Posterior cingulate gyrus (tissue), 11 donors: ENCODE measurements at places on chromosomes 12 and 14.

- DNase-seq: no peak
These were observed 24.4 kb upstream of the RBM19 start for GRCh38 chr12:113990250-113991223.

DNA sequence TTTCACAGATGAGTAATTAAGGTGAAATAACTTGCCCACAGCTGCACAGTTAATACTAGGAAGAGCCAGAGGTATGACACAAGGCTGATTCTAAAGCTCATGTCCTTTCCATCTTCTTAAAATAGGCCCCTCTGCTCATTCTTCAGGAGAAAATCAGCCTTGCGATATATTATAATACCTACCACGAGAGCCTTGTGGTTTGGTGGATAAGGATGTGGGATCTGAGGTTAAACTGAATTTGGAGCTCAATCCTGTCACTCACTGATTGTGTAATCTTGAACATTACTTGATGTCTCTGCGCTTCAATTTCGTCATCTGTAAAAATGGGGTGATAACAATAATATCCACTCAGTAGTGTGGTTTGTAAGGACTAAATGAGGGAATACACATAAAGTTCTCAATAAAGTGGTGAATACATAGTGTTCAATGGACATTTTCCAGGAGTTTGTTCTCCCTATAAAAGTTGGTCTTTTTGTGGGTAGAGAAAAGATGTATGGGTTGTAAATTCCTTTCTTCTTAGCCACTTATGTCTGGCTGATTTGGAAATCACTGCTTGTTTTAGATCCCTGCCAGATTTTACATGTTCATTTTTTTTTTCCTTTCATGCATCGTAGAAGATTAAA, 25.1 kb upstream of the ATP2B1 start:
- DNase-seq: no peak

DNA sequence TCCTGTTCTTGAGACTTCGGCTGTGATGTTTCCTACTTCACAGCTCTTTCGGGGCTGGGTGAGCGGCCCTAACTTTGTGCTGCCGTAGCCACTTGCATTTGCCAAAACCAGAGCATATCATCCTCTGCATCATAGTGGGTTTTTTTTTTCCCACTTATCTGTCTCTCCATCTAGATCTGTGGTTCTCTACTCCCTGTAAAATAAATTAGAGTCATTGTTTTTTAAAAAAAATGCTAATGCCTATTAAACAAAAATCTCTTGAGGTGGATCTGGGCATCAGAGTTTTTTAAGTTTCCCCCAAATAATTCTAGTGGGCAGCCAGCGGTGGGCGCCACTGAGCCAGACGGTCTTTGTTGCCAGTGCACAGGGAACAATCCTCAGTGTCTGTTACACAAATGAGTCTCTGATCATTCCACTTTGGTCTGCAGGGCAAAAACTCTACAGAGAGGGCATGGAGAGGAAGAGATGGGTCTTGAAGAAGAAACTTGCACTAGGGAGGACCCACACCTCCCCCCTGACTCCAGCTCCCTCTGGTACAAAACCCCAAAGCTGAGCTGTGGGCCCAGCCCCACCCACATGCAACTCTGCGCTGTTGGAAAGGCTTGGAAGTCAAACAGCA, 62.4 kb upstream of the BCL2L14 start:
- DNase-seq: no peak

GRCh38 chr12:131975228-131975627, 25.5 kb downstream of the EP400 start:
- DNase-seq: no peak

DNA sequence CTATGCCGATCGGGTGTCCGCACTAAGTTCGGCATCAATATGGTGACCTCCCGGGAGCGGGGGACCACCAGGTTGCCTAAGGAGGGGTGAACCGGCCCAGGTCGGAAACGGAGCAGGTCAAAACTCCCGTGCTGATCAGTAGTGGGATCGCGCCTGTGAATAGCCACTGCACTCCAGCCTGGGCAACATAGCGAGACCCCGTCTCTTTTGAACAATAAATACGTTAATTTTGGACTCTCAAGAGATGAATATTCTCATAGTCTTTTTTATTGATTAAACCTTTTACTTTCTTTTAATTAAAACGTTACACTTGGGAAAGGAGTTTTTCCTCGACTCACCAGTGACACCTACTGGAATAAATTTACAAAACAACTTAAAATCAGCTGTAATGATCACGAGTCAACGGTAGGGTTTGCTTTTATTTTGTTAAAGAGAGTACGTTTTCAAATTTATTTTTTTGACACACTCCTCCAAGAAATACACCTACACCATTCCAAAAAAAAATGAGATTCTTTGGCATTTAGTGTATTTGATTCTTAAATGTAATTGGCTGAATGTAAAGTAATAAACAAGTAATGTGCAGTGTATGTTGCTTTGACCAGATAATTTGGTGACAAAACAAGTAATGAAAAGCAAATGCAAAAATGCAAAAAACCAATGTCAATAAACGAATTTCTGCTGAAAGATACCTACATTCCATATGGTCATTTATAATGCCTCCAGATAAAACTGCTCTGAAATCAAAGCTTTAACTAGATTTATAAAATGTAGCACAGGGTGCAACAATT, 687 bp upstream of the RPS29 start:
- DNase-seq: no peak
